ENCODE measurements at places on chromosomes 5 and 9.

GRCh38 chr9:89862316-89862715, 257.5 kb downstream of the GADD45G start:
- no peak for DNase-seq

DNA sequence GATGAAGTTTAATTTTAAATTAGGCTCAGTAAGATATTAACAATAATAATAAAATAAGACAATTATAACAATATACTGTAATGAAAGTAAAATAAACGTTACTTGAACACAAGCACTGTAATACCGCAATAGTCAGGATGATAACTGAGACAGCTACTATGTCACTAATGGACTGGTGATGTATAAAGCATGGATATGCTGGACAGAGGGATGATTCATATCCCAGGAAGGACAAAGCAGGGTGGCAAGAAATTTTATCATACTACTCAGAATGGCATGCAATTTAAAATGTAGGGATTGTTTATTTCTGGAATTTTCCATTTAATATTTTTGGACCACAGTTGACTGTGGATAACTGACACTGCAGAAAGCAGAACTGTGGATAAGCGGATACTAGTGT, 196.9 kb downstream of the VPS13A start:
- no peak for DNase-seq

DNA sequence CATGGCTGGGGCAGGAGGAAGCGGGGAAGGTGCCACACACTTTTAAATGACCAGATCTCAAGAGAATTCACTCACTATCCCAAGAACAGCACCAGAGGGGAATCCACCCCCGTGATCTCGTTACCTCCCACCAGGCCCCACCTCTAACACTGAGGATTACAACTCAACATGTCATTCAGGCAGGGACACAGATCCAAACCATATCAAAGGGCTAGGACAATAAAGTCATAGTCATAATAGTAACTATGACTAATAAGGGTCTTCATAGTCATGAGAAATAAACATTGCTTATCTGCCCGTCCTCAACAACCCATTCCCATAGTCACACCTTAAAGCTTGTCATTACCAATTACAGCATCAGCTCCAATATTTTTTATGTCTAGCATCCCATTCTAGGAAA, 65.3 kb upstream of the SMC2 start:
- no peak for DNase-seq

DNA sequence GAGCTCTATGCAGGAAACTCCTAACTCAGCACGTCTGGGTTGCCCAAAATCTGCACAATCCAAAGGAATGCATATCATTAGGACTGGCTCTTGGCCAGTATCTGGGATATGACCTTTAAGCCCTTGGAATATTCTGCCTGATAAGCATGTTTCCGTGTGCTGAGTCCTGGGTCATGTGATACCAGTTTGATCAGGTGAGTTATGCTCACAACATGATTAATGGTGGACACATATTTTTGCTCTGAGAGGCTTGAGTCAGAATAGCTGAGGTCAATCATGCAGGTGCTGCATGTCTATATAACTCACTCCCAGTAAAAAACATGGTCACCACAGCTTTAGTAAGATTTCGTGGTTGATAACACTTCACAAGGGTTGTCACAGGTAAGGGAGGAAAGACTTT, 408.8 kb downstream of the YTHDC2 start:
- no peak for DNase-seq

DNA sequence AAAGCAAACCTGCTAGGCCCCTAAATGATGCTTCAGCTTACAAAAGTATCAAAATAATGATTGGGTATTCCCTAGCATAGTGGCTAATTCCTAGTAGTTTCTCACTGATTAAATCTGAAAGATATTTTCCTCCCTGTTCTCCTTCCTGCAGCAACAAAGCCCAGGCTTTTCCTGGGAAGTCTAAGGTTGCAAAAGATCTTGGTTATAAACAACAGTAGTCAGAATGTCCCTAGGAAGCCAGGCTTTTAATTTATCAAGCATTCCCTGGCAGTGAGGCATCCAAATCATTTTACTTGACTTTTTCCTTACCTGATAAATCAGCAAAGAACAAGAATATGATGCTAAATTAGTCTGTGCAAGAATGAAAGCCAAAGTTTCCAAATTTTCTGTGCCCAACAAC, 272.0 kb downstream of the PDE4D start:
- no peak for DNase-seq

DNA sequence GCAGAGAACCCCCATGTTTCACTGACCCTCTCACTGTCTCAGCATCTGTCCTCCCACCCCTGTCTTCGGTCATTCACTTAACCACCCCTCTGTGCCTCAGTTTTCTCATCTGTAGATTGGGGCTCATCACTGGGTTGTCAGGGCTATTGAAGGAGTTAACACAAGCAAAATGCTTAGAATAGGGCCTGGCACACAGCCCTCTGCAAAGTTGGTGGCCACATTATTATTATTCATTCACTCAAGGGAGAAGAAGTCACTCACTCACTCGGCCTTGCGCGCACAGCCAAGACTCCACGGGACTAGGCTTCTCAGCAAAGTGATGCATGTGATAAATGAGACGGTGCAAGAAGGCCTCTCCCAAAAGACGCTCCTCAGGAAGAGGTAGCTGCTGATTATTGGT, 8.0 kb downstream of the PDGFRB start:
- DNase-seq: no peak

GRCh38 chr9:107465467-107466451, 23.8 kb downstream of the KLF4 start:
- DNase-seq: peak; percentile 43

GRCh38 chr9:121670431-121670830, 19.0 kb downstream of the DAB2IP start:
- DNase-seq: peak; percentile 86

GRCh38 chr5:17966640-17967402, 332.6 kb downstream of the TAF11L14 start:
- DNase-seq: no peak

GRCh38 chr5:42876375-42876844, 64.7 kb upstream of the SELENOP start:
- no peak for DNase-seq

GRCh38 chr9:124197177-124198095, 60.3 kb upstream of the NEK6 start:
- no peak for DNase-seq

- no peak for DNase-seq
Observed at GRCh38 chr9:98778711-98779530, 17.4 kb downstream of the ANKS6 start.

GRCh38 chr5:126143622-126144021, 279.6 kb upstream of the GRAMD2B start:
- DNase-seq: no peak

- DNase-seq: no peak
Observed at GRCh38 chr5:133694181-133694831, 82.0 kb upstream of the FSTL4 start.

- DNase-seq: no peak
Observed at GRCh38 chr5:74916831-74917710, 50.9 kb upstream of the FAM169A start.

DNA sequence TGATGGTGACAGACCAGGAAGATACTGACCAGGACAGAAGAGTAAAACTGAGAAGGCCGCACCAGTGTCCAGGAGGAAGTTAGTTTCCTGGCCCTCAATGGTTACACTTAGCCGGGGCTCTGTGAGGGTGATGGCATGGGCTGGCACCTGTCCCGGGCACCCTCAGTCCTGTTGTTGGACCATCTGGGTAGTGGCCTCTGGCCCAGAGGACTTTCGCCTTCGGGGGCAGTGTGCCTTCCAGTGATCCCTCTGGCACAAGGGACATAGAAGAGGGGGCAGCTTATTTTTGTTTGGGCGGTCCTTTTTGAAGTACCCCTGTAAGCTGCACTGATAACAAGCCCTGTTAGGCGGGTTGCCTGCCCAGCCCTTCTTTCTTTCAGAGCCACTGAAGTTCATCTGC, 1108.6 kb downstream of the TAF11L14 start:
- DNase-seq: no peak

DNA sequence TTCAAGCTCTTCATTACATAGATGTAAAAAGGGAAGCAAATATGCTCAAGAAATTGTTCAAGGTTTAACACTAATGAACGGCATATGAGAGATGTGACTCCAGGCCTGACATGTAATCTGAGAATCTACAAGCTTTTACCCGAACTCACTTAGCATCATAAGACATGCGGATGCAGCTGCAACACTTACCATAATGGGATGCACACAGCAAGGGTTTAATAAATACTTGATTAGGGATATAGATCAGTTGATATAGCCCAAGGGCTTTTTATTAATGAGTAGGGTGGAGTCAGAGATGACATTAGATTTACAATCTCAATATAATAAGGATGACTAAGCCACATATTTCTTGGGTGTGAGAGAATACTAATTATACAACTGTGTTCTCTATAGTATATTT, 2215.5 kb downstream of the MAT2B start:
- no peak for DNase-seq

GRCh38 chr5:132714456-132715307, 22.7 kb downstream of the KIF3A start:
- no peak for DNase-seq

DNA sequence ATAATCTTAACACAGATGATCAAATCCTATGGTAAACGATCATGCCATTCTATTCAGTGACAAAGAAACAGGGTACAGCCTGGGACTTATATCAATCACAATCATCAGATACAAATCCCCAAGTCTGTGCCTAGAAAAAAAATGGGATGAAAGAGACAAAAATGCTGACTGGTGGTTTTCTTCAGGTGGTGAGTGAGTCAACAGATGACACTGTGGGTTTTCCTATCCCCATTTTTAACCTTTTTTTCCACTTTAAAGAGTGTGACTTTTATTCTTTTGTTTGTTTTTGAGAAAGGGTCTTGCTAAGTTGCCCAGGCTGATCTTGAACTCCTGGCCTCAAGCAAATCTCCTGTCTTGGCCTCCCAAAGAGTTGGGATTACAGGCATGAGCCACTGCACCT, 3.2 kb downstream of the CIZ1 start:
- DNase-seq: no peak

DNA sequence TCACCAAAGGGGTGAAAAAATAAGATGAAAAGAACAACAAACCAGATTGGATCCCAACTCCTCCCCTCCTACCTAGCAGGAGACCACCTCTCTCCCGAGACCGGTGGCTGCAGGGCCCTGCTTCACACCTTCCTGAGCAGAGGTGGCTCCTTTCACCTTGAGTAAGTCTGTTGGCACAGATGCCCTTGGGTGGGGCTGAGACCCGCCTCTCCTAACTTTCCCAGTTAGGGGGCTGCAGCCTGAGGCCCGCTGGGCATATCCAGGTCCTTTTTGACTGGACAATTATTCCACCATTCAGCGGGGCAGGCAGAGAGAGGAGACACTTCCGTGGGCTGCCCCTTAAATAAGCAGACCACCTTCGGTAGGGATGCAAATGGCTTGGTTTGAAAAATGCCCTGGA, 1.3 kb downstream of the SLC25A48 start:
- DNase-seq: no peak

DNA sequence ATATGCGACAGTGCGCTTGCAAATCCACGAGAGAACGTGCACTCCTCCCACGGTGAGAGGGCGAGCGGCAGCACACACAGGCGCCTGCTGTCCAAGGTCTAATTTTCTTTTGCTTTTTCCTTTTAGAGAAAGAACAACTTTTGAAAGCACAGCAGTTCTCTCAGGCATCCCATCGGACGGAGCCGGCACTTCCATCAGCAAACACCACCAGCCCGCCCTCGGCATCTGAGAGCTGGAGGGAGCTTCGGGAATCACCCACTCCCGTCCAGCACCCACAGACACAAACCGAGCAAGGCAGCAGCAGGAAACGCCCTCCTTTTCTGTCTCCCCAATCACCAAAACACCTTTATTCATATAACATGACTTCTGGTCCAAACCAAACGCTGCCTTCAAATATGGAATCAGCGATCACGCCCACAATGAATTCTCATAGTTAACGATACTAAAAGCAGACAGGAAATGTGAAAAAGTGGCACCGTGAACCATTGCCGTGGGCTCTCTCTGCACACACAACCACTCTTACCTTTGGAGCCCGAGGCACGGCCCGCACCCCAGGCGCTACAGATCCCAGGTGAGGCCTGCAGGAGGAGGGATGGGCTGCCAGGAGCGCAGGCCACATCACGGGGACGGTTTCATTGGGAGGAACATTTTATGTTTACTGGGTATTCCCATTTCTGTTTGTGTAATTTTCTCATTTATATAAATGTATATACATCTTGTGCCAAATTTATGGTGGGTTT, 14.2 kb downstream of the LPCAT1 start:
- DNase-seq: peak; percentile 27

DNA sequence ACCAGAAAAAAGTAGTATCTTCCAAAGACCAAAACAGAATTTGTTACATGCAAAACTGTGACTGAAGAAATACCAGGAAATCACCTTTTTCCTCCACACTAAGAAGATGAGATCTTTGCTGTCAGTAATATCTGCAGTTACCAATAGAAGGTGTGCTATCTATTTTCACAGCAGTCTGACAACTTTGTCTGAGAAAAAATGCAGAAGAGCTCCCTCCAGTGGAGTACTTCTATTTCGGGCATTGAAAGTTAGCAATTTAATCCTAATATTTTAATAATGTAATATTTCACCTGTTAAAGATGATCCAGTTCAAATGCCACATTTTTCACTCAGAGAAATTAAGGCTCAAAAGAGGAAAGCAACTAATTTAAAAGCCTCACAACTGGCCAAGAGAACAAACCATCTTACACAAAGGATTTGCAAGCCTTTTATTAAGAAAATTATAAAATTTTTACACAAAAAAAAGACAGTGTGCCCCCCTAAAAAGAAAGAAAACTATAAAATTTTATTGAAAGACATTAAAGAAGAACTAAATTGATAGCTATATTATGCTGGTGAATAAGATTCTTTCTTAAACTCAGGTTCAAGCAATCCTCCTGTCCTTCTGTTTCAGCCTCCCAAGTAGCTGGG, 50.6 kb downstream of the DEPDC1B start:
- no peak for DNase-seq

GRCh38 chr9:72855321-72855720, 97.5 kb downstream of the ALDH1A1 start:
- no peak for DNase-seq

GRCh38 chr9:107375651-107376369, 92.7 kb downstream of the RAD23B start:
- DNase-seq: no peak

GRCh38 chr5:142808878-142809598, 38.9 kb downstream of the ARHGAP26 start:
- no peak for DNase-seq

DNA sequence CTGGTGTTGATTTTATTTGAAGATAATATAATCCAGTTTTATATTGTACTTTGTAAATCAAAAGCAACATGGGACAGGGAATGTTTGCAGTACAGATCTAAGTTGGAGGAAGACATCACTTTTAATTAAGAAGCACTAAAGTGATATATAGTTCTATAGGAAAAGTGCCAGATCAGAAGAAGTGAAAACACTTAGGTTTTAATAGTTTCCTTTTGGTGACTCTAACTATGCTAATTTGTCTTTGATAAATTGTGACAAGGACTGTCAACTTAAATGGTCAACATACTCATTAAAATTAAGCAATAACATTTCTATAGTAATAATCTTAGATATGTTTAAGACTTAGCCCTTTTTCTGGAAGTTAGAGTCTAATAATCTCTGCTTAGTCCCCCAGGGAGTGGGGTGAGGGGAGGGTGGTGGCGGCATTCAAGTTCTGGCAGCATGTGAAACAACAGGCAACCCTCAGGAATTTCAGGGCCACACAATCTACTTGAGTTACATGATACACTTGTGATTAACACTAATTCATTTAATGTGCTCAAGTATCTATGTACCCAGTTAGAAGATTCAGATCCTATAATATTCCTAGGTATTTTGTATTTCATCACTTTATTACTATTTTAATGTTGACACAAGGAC, 1026.5 kb downstream of the NR2F1-AS1 start:
- DNase-seq: no peak

- DNase-seq: no peak
Observed at GRCh38 chr9:128706671-128707381, 4.5 kb downstream of the PKN3 start.
